ENCODE measurements at places on chromosomes 13 and 19.

DNA sequence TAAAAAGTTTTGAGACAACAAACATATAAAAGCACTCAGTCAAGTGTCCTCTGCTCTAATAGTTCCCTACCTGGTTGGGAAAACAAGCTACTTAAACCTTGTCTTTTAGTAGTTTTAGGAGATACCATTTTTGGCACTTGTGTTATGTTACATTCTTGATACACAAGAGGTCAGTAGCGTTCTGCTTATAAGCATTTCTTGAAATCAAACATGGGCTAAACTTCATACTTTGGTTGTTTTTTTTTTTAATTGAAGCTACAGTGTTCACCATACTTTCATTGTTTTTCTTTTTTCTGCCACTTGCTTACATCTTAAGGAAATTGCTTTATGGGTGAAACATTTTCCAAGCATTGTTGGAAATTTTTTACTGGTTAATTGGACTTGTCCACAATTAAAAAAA, 12.9 kb downstream of the NHLRC3 start:
- DNase-seq = no peak

DNA sequence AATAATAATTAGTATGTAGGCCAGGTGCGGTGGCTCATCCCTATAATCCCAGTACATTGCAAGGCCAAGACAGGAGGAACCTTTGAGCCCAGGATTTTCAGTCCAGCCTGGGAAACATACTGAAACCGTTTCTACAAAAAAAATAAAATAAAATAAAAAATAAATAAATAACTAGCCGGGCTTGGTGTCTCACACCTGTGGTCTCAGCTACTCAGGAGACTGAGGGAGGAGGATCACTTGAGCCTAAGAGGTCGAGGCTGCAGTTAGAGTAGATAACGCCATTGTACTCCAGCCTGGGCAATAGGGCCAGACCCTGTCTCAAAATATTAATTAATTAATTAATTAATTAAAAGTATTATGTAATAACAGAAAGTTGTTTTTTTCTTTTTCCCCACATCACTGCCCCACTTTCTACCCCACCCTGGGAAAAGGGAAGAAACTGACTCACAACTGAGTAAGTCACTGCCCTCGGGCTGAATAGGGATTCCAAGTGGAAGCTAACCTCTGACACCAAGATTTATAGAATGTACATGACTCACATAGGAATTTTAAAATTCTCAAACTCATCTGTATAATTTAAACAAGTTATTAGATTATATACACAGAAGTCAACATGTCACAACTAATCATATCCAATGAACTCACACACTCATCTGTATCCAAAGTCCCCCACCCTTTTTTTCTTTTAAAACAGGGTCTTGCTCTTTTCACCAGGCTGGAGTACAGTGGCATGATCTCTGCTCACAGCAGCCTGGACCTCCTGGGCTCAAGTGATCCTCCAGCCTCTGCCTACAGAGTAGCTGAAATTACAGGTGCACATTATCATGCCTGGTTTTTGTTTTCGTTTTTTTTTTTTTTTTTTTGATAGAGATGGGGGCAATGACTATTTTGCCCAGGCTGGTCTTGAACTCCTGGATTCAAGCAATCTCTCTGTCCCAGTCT, 12.5 kb downstream of the ZNF611 start:
- no peak for DNase-seq

GRCh38 chr13:84399320-84400085, 517.2 kb upstream of the SLITRK1 start:
- DNase-seq = no peak

DNA sequence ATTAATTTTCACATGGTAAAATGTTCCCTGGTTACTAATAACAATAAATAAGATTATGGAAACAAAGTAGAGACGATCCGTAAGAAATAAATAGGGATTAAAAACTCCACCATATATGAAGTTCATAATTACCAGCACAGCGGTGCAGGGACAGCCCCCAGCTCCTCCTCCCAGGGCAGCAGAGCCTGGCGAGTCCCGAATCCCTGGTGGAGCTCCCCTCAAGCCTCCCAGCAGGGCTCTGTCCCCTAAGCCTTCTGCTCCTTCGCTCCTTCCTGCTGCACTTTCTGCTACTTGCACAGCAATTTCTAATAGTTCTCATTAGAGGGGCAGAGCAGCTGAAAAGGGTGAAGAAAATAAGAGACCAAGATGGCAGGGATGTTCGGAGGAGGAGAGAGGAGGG, 43.6 kb downstream of the RASA3 start:
- no peak for DNase-seq

GRCh38 chr19:16207490-16208025, 9.8 kb downstream of the AP1M1 start:
- no peak for DNase-seq

DNA sequence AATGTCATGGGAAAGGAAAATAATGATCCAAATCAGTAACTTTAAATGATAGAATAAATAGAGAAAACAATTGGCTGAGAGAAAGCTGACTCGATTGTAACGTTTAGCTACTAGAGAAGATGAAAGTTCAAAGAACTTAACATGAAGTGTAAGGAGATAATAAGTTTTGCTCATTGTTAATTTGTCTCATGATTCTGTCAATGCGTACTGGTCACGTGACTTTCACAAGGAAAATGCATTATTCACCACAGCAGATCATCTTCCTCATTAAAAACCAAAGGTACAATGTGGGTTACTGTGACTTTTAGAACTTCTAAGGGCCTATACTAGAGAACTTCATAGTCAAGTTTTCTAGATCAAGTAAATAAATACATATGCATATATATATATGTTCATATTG, 1207.2 kb downstream of the EFNB2 start:
- DNase-seq = no peak

DNA sequence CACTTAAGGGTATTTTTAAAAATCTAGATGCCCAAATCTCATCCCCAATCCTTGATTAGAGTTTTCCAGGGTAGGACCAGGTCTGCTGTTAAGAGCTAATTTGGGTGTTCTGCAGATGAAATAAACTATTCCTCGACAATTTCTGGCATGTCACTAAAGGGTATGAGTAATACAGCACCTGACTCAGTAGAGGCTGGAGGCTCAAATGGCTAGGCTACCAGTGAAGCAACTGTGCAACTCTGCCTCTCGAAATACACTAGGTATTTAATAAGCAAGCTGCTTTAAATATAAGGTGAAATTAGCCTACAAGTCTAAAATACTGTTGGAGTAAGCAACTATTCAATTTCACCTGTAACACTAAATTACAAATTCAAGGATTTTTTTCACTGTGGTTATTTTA, 1.5 kb downstream of the RNF6 start:
- DNase-seq = no peak

GRCh38 chr13:109976206-109976997, 190.0 kb upstream of the IRS2 start:
- no peak for DNase-seq

DNA sequence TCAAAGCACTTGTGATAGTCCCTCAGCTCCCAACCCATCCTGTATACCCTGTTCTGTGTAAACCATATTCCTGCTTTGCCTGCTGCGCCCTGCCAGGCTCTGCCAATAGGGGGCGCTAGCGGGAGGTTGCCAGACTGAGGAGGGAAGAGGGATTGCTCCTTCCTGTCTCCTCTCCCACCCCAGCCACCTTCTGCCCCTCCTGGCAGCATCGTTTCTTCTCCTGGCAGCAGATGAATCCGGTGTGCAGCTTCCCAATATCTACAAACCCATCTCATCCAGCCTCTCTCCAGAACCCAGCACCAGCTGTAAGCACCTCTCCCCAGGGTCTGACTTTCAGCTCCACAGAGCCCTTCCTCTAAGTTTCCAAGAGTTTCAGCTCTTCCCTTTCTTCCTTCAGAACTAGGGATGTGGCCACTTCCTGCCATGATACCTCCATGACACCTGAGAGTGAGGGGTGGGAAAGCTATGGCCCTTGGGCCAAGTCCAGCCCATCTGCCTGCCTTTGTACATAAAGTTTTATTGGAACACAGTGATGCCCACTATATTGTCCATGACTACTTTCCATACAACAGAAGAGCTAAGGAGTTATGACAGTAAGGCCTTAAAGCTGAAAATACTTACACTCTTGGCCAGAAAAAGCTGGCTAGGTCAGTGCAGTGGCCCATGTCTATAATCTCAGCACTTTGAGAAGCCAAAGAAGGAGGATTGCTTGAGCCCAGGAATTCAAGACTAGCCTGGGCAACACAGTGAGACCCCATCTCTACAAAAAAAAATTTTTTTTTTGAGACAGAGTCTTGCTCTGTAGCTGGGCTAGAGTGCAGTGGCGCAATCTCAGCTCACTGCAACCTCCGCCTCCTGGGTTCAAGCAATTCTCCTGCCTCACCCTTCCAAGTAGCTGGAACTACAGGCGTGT, 34.5 kb upstream of the ATP1A3 start:
- DNase-seq = no peak

DNA sequence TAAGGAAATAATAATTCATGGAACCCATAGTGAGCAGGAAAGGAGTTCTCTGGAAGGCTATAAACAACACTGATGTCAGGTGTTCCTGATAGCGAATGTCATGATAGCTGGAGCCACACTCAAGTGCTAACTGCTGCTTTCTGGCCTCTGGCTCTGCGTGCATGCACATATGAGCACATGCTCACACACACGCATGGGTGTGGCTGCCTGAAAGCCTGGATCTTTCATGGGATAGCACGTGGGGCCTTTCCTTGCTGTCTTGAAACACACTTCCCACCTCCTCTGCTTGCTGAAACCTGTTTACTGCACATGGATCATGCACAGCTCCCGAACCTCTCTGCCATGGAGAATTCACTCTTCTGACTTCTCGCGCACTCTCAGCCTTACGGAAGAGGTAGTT, 207.4 kb downstream of the ATP8A2 start:
- DNase-seq = no peak

- no peak for DNase-seq
Observed at GRCh38 chr13:45880242-45880641, 28.7 kb upstream of the SIAH3 start.

GRCh38 chr19:6271251-6271650, 8.5 kb downstream of the MLLT1 start:
- DNase-seq = no peak

DNA sequence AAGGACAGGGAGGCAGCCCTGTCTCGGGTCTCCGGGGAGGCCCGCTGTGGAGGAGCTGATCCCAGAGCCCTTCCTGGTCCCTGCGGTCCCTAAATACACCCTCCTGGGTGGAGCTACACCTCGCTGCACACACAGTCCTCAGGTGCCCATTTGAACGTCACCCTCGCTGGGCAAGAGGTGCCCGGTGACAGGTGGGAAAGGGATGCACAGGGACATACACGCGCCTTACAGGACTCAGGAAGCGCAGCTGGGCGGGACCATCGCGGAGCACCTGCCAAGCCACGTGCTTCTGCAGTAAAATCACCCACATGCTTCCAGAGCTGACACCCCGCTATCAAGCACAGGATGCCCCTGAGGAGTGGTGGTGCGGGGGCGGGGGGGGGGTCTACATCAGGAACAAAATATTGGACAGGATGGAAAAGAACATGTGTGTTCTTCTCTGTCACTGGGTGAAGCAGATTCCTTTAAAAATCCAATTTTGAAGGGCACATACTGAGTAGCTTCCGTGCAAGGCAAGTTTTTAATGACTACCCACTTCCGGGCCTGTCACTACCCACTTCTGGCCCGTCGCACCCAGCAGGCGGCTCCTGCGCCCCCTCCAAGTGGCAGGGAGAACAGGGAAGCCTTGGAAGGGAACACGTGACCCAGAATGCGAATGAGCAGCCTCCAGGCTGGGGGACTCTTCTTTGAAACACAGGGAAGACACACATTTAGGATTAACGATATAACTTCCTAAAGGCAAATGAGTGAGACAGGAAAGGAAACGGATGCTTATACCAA, 78.9 kb downstream of the COL4A1 start:
- no peak for DNase-seq

DNA sequence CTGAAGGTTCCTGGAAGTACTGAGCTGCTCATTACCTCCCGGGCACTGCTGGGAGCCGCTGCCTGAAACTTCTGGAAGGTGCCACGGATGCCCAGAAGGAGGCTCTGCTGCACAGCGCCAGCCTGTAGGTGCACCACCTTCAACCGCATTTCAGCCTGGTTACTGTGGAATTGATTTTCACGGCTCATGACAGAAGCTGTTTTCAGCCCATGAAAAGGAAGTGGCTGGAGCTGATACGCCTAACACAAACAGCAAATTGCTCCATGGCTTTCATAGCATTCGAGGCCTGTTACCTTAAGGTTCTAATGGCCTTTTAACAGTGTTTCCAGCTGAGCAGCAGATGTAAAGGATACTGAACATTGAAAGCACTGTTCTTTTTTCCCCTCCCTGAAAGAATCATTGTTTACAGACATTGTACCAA, 22.0 kb downstream of the GPC6 start:
- DNase-seq = no peak

DNA sequence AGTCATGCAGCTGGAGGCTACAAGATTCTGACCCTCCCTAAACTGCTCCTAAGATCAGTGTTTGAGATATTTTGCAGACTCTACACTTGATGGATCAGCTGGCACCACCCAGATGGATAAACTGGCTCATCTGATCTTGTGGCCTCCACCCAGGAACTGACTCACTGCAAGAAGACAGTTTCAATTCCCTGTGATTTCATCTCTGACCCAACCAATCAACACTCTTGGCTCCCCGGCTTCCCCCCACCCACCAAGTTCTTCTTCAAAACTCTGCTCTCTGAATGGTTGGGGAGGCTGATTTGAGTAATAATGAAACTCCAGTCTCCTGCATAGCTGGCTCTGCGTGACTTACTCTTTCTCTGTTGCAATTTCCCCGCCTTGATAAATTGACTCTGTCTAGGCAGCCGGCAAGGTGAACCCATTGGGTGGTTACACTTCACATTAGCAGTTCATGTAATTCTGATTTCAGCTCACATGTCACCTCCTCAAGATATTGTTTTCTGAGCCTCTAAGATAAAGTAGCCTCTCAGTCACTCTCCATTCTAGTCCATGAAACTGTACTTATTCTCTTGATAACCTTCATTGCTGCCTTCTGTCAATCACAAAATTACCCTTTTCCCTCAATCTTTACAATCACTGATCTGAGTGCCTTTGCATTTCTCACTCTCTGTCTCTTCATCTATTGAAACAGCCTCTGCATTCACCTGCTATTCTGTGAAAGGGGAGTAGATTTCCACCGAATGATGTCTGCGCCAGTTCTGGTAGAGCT, 9.9 kb upstream of the FPR3 start:
- no peak for DNase-seq

DNA sequence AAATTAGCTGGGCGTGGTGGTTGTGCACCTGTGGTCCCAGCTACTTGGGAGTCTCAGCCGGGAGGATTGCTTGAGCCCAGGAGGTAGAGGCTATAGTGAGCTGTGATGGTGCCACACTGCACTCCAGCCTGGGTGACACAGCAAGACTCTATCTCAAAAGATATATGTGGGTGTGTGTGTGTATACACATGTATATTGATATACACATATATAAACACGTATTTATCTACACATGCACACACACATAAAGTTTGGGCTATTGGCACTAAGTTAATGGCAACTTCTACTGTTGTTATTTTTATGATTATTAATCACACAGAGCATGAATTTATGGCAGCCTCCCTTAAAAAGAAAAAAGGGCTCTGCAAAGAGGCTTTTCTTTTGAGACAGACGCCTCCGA, 27.1 kb upstream of the ABCC4 start:
- no peak for DNase-seq
